NCI-H1092 treated with DMSO at 0.1 percent for 48 hours (cell line): ENCODE measurements at places on chromosomes 3 and 15.

DNA sequence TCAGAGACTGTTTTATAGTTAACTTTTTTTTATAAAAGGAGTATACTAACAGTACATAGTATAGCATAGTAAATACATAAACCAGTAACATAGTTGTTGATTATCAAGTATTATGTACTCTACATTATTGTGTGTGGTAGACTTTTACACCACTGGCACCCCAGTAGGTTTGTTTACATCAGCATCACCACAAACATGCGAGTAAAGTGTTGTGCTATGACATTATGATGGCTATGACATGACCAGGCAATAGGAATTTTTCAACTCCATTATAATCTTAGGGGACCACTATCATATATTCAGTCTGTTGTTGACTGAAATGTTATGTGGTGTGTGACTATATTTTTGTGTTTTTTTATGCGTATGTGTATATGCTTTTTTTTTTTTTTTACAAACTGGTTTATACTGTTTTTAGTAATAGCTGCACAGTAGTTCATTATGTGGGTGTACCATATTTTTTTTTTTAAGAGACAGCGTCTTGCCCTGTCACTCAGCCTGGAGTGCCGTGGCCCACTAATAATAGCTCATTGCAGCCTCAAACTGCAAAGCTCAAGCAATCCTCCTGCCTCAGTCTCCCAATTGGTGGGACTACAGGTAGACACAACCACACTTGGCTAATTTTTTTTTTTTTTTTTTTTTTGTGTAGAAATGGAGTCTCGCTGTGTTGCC, 1.9 kb downstream of the CAPN7 start:
- no peak for DNase-seq

DNA sequence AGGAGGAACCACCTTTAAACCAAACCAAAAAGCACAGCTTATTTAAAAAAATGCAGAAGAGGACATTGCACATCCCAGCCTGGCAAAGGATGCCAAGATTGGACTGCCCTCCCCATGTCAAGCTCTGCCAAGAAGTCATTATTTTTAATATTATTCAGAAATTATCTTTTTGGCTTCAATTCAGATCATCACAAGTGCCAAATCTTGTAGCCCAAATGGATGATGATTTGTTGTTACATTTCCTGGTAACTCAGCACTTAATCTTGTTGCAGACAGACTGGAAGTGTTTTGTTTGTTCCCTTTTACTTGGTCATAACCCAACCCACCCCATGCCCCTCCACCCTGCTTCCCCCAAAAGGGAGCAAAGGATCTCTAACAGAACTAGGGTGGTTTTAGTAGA, 28.1 kb upstream of the LXN start:
- DNase-seq, result no peak

DNA sequence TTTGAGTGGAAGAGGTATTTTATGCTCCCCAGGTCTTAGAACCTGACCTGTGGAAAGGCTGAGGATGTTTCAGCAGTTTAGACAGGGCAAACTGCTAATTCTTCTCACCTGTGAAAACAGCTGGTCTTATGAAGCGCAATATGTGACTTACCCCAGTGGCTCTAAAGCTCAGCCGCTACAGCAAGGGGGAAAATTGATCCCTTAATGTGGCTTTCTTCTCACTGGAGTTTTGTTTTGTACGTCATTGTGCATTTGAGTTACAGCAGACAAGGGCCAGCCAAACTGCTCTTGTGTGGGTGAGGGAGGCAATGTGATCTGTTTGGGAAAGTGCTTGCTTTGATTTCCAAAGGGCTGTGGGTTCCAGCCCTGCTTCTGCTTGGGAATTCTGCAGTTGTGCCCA, 293.4 kb upstream of the LRRFIP2 start:
- no peak for DNase-seq

DNA sequence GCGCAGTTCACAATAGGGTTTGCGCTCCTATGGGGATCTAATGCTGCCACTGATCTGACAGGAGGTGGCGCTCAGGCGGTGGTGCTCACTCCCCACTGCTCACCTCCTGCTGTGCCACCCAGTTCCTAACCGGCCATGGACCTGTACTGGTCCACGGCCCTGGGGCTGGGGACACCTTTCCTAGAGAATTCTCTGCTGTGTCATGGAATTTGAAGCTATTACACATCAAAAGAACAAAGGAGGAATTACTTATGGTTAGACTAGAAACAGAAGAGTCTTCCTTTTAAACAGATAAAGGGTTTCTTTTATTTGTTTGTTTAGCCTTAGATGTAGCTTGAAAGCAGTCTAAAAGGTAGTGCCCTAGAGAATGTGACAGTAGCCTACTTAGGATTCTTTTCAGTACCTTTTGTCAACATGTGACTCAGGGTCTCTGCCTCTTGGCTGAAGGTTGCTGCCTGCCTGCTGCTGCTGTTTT, 50.3 kb downstream of the PAK2 start:
- DNase-seq, result no peak

- DNase-seq, result peak; percentile 60
Observed at GRCh38 chr3:9280451-9281219, 31.2 kb upstream of the SRGAP3 start.

DNA sequence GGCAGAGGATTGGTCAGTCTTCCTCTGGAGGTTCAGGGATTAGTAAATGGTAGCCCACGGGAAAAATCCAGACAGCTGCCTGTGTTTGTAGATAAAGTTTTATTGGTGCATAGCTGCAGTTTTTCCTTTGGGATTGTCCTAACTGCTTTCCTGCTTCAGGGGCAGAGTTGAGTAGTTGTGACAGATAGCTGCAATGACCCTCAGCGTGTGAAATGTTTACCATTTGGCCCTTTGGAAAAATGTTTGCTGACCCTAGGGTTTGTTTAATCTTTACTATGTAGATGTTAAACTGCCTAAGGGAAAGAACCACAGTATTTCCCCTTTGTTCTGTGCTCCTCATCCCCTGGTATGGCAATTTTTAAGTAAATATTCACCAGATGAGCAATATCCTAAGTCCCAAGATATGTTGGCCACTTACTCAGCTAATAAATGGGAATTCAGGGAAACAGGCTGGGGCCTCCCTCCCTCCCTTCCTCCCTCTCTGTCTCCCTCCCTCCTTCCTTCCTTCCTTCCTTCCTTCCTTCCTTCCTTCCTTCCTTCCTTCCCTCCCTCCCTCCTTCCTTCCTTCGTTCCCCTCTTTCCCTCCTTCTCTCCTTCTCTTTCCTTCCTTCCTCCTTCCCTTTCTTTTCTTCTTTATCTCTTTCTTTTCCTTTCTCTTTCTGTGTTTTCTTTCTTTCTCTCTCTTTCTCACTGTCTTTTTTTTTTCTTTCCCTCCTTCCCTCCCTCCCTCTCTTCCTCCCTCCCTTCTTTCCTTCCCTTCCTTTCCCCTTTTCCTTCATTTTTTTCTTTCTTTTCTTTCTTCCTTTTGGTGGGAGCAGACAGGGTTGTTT, 234.6 kb upstream of the BHLHE40 start:
- DNase-seq, result no peak

DNA sequence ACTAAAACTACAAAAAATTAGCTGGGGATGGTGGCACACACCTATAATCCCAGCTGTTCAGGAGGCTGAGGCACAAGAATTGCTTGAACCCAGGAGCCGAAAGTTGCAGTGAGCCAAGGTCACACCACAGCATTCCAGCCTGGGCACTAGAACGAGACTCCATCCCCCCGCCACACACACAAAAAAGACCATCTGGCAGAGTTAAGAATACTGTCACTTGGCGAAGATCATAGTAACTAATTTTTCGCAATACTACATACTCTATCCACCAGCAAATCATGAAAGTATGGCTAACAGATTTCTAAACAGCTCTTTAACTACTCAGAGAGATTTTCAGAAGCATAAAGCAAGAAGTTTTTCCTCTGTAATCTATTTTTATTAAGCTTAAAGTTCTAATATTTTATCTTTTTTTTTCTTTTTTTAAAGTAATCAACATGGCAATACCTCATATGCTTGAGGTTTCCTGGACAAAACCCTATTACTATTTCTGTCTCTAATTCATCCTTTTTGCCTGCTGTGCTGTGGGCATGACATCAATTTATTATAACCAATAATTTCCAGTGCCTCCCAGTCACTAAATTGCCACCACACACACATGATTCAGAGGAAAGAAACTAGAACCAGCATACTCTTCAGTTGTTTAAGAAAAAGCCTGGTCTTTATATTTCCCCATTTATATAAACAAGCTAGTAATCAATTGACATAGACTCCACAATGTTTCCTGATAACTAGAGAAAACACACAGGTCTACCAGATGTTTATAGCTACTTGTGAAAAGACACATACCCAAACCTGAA, 46.9 kb downstream of the CHSY1 start:
- DNase-seq, result no peak

GRCh38 chr3:119175872-119176756, 2.7 kb downstream of the UPK1B start:
- no peak for DNase-seq

- DNase-seq, result no peak
Observed at GRCh38 chr15:94174399-94174802, 57.0 kb upstream of the MCTP2 start.

- DNase-seq, result peak; percentile 35
Observed at GRCh38 chr3:161409069-161409468, 37.8 kb upstream of the SPTSSB start.

DNA sequence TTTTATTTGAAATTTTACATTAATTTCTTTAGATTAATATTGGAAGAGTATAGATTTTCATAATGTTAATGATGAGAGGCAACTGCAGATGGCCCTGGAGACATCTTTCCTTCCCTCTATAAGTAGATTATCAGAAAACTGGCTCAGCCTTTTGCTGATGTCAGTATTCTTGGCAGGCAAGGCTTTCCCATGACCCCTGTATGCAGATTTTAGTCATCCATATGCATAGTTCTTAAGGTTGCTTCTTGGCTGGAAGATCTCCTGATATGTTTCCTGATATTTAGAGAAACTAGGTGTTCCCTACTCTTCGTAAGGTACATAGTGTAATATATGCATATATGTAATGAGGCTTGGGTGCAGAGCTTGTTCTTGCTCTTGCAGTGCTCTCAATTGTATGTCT, 911.4 kb downstream of the EPHA3 start:
- DNase-seq, result no peak

DNA sequence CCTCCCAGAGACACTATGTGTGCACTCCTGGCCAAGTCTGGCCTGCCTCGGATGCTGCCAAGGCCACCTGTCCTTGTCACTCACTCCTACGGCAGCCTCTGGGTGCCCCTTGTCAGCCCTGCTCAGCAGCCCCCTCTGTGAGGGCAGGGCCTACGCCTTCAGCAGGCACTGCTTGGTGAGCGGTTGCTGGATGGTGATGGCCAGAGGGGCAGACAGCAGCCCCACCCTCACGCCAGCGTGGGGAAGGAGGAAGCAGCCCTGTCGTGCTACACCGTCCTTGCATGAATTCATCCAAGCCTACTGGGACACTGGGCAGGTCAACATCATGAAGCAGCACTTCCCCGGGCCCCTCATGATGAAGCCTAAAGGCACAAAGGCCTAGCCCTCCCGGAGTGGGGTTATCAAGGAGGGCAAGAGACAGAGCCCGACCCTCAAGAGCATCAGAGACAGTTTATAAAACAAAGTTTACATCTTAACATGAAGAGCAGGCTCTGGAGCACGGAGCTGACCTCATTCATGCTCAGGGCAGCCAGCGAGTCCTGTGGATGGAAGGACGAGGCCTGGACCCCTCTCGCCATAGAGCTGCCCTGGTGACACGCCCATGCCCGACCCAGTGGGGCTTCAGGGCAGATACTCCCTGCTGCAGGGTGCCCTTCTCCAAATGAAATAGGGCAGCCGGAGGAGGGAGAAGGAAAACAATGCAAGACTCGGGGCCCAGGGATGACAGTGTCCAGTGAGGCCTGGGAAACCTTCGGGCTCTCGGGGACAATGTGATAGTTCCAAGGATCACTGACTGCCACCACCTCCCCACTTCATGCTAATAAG, 25.3 kb downstream of the CHDH start:
- DNase-seq, result no peak

GRCh38 chr3:42745291-42745745, 27.7 kb downstream of the CCDC13 start:
- DNase-seq, result no peak

DNA sequence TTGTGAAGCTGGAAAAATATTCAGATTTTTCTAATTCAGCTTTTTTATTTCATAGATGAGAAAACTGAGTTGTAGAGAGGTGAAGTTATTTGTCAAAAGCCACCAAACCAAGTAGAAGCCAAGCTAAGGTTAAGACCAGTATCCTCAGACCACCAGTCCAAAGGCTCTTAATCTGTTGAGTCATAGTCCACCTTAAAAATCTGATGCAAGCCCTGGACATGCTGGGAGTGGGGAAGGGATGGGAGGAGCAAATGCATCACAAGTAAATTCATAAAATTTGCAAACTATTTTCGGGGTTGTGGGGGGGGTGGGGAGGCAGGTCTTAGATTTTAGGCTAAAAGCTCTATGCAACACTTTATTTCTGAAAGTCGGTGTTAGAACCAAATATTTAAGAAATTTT, 307.7 kb upstream of the SEMA6D start:
- DNase-seq, result no peak

- no peak for DNase-seq
Observed at GRCh38 chr3:12518261-12519028, 26.9 kb downstream of the MKRN2OS start.

GRCh38 chr3:147417551-147418295, 8.6 kb downstream of the ZIC1 start:
- no peak for DNase-seq

DNA sequence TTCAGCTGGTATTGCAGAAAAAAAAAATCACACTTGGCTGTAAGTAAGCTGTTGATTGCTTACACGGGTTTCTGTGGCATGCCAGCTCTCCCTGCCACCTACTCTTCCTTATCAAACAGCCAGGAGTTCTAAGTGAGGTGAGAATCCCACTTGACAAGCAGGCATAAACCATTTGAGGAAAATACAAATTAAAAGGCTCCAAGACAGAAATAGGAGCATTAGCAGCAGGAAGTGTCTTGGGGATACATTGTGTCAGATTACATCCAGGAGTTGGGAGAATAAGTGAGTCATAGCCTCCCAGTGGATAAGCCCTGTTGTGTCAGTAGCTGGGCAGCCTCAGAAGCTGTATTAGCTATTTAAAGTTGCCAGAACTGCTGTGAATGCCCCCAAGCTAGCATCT, 256.0 kb downstream of the CNTN4 start:
- no peak for DNase-seq

DNA sequence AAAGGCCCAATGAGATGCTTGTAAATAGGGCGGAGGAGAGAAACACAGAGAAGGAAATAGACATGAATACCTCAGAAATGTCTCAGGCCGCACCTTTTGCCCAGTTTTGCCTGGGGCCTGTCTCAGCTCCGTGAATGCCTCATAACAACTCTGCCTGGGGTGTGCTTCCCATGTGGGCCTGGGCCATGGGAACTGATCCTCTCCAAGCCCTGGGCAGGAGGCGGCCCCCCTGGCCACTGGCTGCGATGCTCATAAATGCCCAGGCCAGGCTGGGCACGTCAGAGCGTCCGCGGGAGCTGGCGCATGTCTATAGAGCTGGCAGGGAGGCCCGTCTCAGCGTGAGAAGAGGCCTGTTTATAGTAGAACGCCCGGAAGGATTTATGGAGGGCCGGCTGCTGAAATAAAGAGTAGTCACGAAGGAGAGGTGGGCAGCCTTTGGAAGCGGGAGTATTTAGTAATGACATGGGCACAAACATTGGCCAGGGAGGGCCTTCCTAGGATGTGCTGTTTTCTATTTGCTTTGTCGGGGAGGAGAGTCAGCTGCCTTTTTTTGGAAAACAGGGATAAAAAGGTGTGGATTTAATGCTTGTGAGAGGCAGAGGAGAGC, 85.9 kb upstream of the IGF1R start:
- DNase-seq, result no peak
